ENCODE measurements at places on chromosomes 7 and 10.

GRCh38 chr7:117781707-117782106, 91.5 kb downstream of the CTTNBP2 start:
- no peak for DNase-seq

DNA sequence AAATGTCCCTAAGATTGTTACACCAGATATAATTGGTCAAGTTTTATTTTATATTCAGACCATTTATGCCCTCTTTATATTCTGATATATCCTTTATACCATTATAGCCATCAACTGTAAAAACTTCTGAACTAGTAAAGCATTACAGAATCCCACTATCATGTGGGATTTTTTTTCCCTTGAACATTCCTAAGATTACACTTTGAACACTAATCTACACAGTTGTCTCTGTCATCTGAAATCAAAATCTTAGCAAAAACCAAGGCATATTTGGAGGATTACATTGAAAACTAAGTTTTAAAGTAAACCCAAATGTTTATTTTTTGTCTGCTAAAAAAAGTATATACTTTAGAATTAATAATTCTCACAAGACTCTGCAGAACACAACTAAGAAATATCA, 116.2 kb upstream of the GPR22 start:
- DNase-seq: no peak

DNA sequence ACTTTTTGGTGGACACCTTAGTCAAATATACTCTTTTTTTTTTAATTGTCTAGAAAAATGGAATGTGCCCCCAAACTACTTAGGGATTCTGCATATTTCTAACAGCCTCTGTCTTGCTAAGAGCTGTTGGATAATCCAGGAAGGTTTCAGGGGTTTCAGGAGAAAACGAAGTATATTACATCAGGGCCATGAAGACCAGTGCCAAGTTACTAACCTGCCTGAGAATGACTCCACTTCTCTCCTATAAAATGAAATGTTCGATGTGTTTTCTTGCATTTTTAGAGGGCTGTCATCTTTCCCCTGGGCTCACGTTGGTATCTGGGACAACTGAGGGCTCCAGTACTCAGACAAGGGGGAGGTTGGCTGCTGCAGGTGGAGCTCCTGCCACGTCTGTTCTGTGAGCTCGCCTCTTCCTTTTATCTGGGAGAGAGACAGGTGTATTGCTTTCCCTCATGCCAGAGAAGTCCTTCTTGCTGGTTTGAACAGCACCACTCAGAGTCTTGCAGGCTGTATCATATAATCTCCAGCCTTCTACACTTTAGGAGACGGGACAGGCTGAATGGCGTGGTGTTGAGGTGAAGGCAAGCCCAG, 71.3 kb downstream of the CAMK1D start:
- DNase-seq: no peak

GRCh38 chr10:117656385-117657367, 114.1 kb downstream of the EMX2 start:
- no peak for DNase-seq

- no peak for DNase-seq
Observed at GRCh38 chr7:68929781-68930261, 668.5 kb upstream of the AUTS2 start.

All from HEK293T (cell line).